SIG-M5 (cell line): ENCODE measurements at places on chromosomes 6 and 20.

DNA sequence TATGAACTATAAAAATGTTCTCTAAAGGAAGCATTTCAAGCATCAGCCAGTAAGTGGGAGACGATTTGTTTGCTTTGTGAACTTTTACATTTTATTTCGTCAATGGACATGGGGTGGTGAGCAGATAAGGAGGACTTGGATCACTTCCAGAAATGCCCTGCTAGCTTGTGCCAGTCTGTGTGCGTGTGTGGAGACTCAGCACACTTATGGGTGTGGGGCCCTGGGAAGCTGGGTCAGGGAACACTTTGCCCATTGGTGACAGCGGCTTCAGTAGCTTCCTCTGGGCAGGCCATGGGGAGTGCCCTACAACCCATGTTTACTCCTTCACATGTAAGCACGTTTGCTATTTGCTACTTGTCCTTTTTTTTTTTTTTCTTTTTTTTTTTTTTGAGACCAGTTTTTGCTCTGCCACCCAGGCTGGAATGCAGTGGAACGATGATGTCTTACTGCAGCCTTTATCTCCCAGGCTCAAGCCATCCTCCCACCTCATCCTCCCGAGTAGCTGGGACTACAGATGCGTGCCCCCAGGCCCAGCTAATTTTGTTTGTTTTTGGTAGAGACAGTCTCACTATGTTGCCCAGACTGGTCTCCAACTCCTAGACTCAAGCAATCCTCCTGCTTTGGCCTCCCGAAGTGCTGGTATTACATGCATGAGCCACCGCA lies 24.2 kb downstream of the PRDM1 start:
- no peak for DNase-seq

- no peak for DNase-seq
Measured at GRCh38 chr6:156859686-156860085, 82.5 kb downstream of the ARID1B start.

GRCh38 chr6:31128093-31128676 lies 7.9 kb upstream of the CDSN start:
- DNase-seq: no peak

GRCh38 chr20:63825331-63826118 lies 5.5 kb downstream of the ZBTB46 start:
- DNase-seq: no peak

DNA sequence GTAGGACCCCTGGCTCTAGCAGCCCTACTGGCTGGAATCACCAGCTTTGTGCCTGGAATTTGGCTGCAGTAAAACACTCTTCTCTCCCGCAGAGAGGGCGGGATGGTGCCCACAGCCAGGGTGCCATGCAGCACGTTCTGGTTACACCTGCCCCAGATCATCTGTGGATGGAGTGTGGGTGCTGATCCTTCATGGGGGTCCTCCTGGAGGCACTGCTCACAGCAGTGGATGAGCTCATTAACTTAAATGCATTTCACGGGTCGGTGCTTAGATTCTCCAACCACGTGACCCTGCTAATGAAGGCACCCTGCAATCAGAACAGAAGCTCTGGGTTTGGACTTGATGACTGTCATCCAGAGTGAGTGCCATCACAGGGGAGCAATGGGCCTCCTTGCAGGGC lies 138.6 kb upstream of the AFDN start:
- DNase-seq: no peak

- no peak for DNase-seq
Measured at GRCh38 chr6:120876424-120876823, 457.9 kb downstream of the TBC1D32 start.

GRCh38 chr20:21725892-21726291 lies 20.4 kb downstream of the PAX1 start:
- DNase-seq: no peak

GRCh38 chr6:155274106-155274505 lies 10.3 kb downstream of the CLDN20 start:
- DNase-seq: no peak

GRCh38 chr20:52270696-52271095 lies 79.1 kb upstream of the ZFP64 start:
- no peak for DNase-seq
